NCI-H526 treated with DMSO at 0.1 percent for 48 hours (cell line): ENCODE measurements at places on chromosomes 3 and 15.

DNA sequence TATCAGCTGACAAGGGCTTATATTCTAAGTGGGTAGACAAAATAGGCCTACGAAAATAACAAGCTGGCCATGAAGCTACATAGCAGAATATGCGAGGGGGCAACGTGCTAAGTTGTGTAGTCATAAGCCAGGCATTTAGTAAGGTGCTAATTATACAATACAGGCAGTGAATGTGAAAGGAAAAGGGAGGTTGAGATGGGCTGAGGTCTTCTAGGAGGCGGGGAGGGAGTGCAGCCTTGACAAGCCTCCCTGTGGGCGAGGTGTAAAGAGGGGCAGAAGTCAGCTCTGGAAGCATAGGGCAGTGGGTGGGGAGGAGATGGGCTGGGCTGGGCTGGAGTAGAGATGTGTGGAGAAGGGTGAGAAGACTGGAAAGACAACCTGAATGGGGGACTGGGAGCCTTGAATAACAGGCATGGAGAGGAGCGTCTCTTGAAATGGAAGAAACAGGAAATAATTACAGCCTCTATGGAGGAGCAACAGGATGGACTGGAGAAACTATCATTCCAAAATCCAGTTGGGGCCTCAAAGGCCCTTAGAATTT lies 1.2 kb downstream of the TIGIT start:
- no peak for DNase-seq

DNA sequence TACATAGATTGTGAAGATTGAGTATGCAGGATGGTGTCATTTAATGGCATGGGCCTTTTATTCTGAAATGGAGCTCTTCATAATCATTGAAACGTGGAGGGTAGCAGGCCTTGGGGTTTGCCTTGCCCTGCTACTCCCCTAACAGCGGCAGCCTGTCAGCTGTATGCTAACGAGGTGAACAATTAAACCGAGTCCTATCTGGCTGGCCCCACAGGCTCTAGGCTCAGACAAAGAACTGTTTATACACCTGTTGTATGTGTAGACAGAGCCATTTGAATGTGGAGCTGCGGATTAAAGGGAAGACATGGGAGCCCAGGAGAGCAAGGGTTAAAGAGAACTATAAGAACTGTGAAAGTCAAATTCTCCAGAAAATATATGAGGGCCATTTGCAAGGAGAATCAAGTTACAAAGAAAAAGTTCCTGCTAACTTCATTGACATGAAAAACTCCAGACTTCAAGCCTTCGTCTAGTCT lies 116.7 kb upstream of the CGNL1 start:
- DNase-seq, result peak; percentile 99

DNA sequence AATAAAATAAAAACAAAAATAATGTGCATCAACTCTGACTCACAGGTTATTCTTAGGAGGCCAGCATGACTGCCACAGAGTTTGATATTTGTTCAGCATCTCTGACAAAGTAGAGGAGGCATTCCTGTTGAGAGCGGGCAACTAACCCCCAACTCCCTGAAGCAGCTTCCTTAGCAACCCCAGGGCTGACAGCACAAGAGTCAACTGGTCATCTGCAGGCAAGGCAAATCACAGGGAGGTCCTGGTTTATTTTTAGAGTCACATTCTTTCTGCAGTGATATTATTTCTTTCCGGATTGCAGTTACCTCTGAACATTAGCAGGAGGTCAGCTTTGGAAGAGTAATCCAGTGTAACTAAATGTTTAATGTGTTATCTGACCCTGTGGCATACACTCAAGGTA lies 273.0 kb downstream of the PLCL2 start:
- no peak for DNase-seq

DNA sequence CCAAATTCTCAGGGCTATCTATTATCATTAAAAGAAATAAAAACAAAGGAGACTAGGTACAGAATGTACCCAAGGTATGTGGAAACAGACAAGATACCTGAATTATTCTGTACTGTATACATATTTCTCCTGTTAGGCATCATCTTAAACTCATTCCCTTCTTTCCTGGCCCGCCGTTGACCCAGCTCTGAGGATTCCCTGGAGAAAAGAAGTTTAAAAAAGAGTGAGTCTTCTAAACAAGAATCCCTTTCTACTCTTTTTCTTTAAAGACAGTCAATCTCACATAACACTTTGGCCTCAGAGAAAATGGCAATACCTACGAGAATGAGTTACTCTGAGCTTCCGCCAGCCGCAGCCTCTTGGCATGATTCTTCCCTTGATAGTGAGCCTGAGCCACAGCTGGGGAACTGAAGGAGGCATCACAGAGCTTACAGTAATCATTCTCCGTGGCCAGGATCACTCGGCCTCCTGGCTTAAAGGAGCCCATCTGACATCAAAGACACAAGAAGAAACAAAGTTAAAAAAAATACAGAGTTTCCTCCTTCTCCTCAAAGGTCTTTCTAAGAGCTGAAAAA lies 44.2 kb downstream of the ZMAT3 start:
- no peak for DNase-seq

DNA sequence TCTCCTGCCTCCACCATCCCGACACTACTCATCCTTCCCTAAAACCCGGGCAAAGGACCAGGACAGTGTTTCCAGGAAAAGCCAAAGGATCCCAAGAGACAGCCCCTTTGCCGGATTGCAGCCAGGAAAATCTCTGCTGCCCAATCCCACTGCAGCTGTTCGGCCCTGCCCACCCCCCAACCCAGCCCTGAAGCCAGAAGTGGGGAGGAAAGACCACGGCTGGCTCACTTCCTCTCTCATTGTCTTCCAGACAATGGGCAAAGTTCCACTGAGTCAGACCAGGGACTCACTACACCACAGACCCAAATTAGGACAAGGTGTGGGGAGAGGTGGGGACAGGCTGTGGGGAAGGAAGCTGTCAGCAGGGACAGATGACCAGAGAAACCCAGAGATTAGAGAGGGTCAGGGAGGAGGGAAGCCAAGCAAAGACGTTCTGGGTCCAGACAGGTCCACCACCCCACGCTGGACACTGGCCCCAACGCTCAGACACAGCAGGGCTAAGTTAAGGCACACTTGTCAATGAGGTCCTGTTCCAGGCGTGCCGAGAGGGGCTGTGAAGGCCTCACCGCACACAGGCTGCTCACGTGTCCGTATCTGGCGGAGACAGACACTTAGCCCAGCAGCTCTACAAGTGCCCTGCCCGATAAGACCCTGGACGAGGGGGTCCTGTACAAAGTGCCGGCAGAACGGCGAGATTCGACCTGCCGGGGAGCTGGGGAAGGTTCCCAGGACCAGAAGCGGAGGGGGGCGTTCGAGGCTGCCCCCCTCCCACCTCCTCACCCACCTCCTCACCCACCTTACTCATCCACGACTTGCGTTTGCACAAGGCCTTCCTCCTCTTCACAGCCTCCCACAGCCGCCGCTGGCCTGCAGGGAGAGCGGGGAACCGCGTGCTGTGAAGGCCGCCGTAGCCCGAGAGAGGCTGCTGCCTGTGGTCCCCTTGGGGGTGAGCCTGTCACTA lies 21.9 kb downstream of the TNK2 start:
- no peak for DNase-seq

GRCh38 chr15:85494048-85494777 lies 113.8 kb downstream of the AKAP13 start:
- peak; percentile 35 for DNase-seq
